Esophagus squamous epithelium (tissue), 5 donors: ENCODE measurements at places on chromosomes 16 and 17. TPM values are rescaled to one million over a fixed set of nuclear protein-coding genes. Genes with fewer than 3 reads are reported as not detected.

GRCh38 chr16:57143149-57143921 is 42.5 kb downstream of the PSME3IP1 start:
- no peak for DNase-seq

- DNase-seq = no peak
Observed at GRCh38 chr16:2226245-2226793, 2.9 kb downstream of the E4F1 start.

DNA sequence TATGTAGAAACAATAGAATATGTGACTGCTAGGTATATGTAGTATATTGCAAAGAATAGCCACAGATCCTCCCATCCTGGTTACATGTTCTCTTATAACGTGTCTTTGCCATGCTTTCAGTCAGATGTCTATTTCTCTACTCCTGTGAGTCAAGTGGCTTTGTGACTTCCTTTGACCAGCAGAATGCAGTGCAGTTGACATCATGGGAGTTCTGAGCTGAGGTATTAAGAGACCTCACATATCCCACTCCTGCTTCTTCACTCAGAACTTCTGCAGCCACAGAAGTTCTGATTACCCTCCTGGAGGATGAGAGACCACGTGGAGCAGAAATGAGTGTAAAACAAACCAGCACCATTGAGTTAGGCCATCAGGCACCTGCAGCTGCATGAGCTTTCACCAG is 222.5 kb downstream of the PRKCA start:
- DNase-seq = no peak

The NPIPA2 gene
- total RNA-seq = not detected

The METTL23 gene
- total RNA-seq = 33.0 TPM
